ENCODE measurements at places on chromosomes 12 and 14.

DNA sequence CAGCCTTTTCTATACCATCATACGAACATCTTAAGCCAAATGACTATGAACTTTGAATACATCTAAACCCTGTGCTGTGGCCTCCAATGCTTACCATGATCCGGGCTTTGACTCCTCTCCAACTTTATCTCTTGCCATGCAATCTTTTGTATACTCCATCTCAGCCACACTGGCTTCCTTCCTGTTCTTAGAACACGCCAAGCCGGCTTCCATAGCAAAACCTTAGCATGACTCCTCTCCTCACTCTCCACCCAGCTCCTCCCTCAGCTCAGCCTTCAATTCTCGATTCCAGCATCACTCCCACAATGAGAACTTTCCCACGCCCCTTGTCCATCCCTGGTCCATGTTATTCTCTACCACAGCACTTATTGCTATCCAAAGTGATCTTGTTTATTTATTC, 228.3 kb downstream of the NTF3 start:
- DNase-seq = no peak

GRCh38 chr14:74906925-74907521, 16.0 kb downstream of the RPS6KL1 start:
- DNase-seq = no peak

DNA sequence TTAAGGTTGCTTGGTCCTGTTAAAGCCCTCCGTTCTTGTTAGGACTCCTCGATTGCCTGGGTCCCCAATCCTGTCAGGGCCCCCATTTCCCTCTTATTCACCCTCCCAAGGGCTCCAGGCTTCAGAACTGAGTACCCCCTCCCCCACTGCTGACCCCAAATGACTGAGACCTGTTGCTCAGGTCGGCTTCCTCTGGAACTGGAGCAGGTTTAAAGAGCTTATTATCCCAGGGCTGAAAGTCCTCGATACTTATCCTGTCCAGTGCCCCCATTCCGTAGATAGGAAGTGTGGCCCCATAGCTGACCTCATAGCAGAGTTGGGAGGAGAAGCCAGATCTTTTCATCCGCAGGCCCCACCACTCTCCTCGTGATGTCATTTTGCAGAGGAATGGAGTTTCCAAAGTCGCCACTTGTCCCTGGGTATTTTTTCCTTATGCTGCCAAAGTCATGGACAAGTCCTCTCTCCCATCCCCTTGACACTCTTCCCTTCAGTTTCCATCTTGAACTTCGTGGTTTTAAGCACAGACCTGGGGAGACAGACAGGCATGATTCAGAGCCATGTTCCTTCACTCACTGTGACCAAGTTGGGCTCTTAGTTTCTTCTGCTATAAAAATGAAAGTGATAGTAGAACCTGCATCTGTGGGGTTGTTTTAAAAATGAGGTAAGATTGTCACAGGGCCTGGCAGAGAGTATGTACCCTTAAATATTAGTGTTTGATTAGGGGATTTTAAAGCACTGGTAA, 1.2 kb downstream of the USP30 start:
- peak; percentile 16 for DNase-seq

GRCh38 chr12:11242656-11243055, 26.9 kb downstream of the PRB3 start:
- DNase-seq = no peak

GRCh38 chr12:23349564-23349963, 599.9 kb downstream of the SOX5 start:
- DNase-seq = no peak

- no peak for DNase-seq
Measured at GRCh38 chr12:106332536-106332935, 25.0 kb upstream of the POLR3B start.

DNA sequence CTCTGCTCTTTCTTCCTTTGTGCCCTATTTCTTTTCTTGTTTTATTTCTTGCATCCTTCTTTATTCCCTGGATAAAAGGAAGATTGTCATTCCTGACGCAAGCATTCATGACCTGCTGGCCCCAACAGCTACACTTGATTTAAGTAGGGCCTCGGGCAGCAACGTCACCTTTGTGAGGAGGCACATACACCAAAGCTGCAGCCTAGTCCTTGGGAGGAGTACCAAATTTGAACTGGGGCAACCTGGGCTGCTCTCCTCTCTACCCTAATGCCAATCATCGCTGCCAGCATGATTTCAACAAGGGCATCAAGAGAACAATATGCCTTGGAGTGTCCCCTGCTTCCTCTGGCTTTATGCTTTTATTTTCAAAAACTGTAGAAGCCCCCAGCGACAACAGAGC, 76.4 kb downstream of the C12orf50 start:
- no peak for DNase-seq

DNA sequence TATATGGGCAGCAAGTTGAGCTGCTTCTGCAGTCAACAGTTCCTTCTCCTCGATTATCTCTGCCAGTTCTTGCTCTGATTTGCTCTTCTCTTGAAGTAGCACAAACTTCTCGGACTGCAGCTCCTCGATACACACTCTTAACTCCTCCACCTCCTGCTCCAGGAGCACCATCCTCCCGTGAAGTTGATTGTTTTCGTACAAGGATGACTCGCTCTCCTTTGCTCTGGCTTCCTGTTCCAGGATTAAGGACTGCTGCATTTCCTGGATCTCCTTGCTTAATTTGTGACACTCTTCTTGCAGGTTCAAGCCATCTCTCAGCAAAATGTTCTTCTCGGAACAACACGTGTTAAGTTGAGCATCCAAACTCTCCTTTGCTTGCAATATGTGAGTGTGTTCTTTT, 56.2 kb upstream of the VPS33A start:
- no peak for DNase-seq

- DNase-seq = no peak
Measured at GRCh38 chr14:59601056-59601455, 24.4 kb upstream of the CCDC175 start.

GRCh38 chr14:36664322-36665193, 2.9 kb downstream of the PAX9 start:
- no peak for DNase-seq

DNA sequence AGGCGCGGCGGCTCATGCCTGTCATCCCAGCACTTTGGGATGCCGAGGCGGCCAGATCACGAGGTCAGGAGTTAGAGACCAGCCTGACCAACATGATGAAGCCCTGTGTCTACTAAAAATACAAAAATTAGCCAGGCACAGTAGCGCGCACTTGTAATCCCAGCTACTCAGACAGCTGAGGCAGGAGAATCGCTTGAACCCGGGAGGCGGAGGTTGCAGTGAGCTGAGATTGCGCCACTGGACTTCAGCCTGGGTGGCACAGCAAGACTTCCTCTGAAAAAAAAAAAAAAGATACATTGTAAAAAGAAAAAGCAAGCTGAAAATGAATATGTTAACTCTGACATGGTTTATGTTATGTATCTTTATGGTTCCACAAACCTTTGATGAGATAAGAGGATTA, 33.6 kb downstream of the RPGRIP1 start:
- no peak for DNase-seq

GRCh38 chr14:67528276-67528675, 4.8 kb upstream of the PLEKHH1 start:
- peak; percentile 77 for DNase-seq

DNA sequence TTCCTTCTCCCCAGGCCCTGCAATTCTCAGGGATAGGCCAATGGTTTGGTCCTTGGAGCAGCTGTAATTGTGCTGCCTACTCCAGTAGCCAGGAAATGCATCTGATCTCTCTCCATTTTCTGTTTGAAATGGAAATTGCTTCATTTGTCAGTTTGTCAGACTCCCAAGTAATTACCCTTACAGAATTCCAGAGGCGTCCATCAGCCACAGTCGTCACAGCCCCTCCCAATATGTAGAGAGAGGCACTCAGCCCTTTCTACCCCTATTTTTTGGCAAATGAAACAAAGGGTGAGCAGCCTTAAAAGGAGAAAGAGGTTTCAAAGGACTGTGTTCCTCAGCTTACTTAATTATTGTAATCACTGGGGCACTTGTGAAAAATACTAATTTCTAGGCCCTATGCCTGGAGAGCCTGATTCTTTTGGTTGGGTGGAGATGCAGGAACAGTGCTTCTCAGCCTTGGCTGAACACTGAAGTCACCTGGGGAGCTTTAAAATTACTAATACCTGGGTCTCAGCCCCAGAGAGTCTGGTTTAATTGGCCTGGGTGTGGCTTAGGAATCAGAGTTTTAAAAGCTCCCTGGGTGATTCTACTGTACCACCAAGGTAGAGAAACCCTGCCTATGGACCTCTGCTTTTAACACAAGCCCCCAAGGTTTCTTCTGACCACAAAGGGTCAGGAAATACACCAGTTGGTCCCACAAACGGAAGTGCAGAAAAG, 190.0 kb downstream of the EMP1 start:
- DNase-seq = no peak

DNA sequence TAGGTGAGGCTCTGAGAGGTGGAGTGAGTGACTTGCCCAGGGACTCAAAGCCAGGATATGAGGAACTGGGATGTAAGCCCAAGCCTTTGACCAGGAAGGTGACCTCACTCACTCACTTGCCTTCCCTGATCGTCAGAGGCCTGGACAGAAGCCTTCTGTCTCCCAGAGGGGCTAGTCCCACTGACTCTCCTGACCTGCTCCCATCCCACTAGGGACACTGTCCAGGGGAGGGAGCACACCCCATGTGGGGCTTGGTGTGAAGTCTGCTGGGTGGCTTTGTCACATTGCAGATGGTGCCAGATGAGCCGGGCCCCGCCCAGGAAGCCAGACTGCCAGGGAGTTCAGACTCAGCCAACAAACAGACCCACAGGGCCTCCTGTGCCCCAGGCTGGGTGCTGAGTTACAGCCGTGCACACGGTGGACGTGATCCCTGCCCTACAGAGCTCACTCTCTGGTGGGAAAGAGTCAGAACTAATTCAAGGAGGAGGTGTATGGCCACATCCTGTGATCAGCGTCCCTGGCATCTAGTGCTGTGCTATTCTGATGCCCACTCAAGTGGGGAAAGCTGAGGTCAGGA, 28.3 kb downstream of the MMAB start:
- DNase-seq = no peak

- DNase-seq = no peak
Measured at GRCh38 chr12:123229051-123229450, 3.9 kb downstream of the MPHOSPH9 start.

- no peak for DNase-seq
Measured at GRCh38 chr14:63677891-63678379, 36.3 kb upstream of the WDR89 start.

DNA sequence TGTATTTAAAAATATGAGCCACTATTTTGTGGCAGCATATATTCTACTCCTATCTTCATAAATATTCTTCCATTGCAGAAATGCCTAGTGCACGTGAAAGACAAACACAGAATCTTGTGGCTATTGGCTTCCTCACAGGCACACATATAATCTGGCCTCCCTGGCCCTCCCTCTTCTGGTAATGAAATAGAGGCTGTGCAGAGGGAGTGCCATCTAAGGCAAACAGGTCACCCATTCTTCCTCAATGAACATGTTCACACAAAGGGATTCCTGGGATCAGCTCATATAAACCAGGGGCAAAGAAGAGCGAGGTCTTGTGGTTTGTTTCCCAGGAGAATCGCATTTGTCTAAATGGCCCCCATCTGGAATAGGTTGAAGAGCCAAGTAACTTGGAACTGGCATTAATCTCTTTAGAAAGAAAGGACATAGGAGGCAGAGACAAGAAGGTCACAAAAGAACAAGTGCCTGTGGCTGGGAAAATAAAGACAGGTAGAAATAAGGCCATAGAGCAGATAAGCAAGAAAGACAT, 171.6 kb upstream of the PTPRQ start:
- peak; percentile 26 for DNase-seq

- no peak for DNase-seq
Measured at GRCh38 chr12:10030446-10030845, at the start of gene CLEC9A. Gene CLEC9A (plus strand): TSS chr12:10030682. CDS start chr12:10052688, 22,006 bp downstream.

- DNase-seq = no peak
Measured at GRCh38 chr14:97762386-97762785, 965.2 kb downstream of the VRK1 start.

GRCh38 chr12:6530576-6531260, 3.6 kb upstream of the GAPDH start:
- DNase-seq = no peak

GRCh38 chr12:52496054-52496453, 3.0 kb upstream of the KRT6A start:
- no peak for DNase-seq

- DNase-seq = no peak
Measured at GRCh38 chr12:1226951-1227350, 235.9 kb downstream of the ERC1 start.

GRCh38 chr14:69921052-69921451, 41.8 kb downstream of the SMOC1 start:
- DNase-seq = no peak

DNA sequence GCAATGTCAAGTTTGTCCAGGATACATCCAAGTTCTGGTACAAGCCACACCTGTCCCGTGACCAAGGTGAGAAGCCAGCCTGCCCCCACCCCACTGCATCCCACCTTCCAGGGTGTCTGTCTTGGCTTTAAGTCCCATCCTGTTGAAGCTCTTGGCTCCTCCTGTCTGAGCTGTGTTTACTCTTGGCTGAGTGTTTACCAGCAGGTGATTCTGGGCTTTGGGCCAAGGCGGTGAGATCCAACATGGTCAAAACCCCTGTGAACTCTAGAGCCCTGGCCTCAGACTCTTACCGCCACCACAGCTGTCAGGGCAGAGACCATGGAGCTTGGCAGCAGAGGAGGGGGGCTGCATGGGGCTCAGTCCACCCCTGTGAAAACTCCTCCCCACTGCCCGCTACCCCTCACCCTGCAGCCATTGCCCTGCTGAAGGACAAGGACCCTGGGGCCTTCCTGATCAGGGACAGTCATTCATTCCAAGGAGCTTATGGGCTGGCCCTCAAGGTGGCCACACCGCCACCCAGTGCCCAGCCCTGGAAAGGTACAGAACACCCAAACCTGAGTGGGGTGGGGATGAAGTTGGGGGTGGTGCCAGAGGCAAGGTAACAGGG, 11.6 kb downstream of the TNS2 start:
- no peak for DNase-seq

DNA sequence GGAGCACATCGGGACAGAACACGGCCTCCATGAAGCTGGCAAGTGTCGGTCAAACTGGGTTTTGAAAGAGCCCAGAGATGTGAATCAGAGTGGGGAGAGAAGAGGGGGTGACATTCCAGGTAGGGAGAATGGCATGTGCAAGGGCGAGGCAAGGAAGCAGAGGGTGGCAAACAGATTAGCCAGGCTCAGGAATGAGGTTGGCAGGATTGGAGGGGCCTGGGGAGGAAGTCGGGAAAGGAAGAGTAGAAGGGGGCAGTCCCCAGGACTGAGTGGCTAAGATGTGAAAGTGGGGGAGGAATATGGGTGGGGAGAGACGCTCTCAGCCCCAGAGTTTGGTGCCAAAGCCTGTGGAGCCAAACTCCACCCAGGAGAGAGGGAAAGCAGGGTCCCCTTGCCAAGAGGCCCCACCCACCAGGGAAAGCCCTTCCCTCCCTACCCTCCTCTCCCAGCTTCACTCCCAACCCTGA, 5.5 kb upstream of the HDAC7 start:
- no peak for DNase-seq

GRCh38 chr14:64394977-64395633, 7.0 kb downstream of the MTHFD1 start:
- no peak for DNase-seq

DNA sequence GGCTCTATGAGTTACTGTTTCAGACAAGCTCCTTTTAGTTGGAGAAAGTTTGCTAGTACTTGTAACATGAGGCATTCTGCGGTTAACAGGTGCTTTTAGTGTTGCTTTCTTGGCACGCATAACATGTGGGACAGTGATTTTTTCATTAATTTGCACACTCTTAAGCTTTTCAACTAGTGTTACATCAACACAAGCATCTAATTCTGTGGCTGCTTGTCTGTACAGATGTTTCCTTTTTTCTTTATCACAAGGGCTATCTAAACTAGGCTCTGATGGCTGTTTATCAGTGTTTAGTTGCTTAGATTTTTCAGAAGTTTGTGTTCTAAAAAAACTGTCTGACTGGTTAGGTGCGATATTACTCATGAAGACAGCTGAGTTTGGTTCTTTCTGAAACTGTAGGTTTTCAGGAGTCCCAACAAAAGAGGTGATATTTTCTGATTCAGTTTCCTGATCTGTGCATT, 120.1 kb downstream of the RALGAPA1 start:
- DNase-seq = no peak

Data from pons (tissue), 1 donor.